ENCODE measurements at places on chromosomes 1 and 21. TPM values are rescaled to one million over a fixed set of nuclear protein-coding genes. Genes with fewer than 3 reads are reported as not detected.

The SH3D21 gene
- total RNA-seq, result 7.8 TPM

The SLC6A9 gene
- total RNA-seq, result 32.5 TPM

- DNase-seq, result no peak
Measured at GRCh38 chr1:200741551-200742207, 3.0 kb downstream of the CAMSAP2 start.

The SNAPIN gene
- total RNA-seq, result 39.8 TPM

The FAM72B gene
- 5.1 TPM for total RNA-seq

The SPRR2E gene
- total RNA-seq, result not detected

GRCh38 chr1:162421258-162422164 lies 9.6 kb upstream of the SH2D1B start:
- DNase-seq, result no peak

The IFI44 gene
- 5.0 TPM for total RNA-seq

- peak; percentile 69 for DNase-seq
Measured at GRCh38 chr1:236524142-236524894, 536 bp downstream of the LGALS8 start.

DNA sequence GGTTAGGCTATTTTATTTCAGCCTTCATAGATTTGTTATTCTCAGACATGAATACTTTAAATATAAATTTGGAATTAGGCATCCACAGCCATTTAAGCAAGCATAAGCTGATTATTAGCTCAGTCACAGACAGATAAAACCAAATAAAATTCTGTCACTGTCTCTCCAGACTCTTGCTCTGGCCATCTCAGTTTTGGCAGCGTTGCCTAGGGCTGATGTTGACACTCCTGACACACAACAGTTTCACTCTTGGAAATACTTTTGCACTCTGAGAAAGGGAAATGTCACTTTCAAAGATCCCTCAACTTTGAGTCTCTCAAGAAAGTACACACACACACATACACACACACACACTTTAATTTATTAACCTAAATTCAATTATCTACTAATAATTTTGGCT lies 372.7 kb downstream of the BRINP3 start:
- no peak for DNase-seq

DNA sequence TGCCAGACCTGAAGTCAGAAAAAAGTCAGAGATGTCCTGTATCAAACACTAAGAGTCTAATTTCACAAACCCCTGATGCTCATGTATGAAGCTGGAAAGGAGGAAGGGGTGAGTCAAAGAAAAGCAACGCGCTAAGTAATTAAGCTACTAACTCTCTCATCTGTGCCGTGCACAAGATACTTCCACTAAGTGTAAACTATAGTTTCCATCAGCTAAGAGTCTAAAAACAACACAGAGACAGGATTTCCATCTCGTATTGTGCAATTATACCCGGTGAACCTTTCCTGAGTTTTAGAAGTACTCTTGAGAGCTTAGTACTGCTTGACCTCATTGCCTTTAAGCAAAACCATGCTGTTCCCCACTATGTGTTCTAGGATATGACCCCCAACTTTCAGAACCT lies 19.0 kb downstream of the DNALI1 start:
- no peak for DNase-seq

GRCh38 chr1:29669912-29670311 lies 433.6 kb downstream of the PTPRU start:
- DNase-seq, result no peak

GRCh38 chr1:219774386-219774785 lies 154.0 kb downstream of the SLC30A10 start:
- DNase-seq, result no peak

DNA sequence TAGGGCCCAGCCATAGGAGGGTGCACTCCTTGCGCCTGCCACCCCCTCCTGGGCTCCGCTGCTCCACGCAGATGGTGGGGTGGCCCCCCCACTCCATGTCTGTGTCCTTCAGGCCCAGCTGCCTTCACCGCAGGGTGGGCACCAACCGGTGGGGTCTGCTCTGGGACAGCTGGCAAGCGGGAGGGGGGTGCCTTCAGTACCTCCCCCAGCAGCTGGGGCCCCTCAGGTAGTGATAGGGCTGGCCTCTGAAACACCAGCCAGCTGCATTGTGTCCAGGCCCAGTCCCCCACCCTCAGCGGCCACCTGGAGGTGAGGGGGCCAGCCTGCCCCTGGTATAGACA lies 360 bp downstream of the GJC2 start:
- no peak for DNase-seq

The CRB1 gene
- total RNA-seq, result not detected

DNA sequence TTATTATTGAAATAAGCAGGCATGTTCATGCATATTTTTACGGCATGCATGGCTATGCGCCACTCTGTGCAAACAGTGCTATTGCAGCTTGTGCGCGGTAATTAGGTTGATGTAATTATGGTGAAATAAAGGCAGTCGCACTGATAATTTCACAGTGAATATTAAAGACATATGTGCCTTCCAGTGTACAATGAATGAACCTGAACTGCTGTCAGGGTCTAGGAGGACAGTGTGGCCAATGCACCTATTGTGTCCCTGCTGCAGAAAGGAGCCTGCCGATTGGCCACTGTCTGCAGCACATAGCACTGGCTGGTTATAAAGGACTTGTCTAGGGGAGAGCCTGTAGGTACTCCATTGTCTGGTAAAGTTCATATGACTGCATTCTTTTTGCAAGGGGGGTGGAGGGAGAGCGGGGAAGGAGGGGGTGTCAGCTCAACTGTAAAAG lies 340.4 kb downstream of the USP25 start:
- no peak for DNase-seq

DNA sequence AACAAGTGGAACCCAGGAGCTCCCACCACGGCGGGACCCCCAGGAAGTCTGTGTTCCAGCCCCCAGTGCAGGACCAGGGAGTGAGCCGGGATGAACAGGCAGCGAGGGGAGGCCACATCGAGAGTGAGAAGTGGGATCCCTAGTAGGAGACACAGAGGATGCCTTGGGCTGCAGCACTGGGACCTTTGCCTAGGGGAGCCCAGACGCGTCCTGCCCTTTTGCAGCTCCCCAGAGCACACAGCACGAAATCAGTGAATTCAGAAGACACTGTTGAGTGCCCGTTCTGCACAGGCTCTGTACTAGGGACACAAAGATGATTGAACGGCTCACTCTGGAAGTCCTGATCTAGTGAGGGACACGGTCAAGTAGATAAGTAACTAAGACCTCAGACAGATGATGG lies 23.5 kb downstream of the TRIM67 start:
- DNase-seq, result no peak

GRCh38 chr1:78387201-78387600 lies 103.6 kb upstream of the PTGFR start:
- no peak for DNase-seq

- no peak for DNase-seq
Measured at GRCh38 chr1:40239626-40240025, 8.1 kb upstream of the TMCO2 start.

The FNDC5 gene
- total RNA-seq, result not detected

The SHCBP1L gene
- not detected for total RNA-seq

- no peak for DNase-seq
Measured at GRCh38 chr1:178574345-178574744, 61.4 kb downstream of the TEX35 start.

DNA sequence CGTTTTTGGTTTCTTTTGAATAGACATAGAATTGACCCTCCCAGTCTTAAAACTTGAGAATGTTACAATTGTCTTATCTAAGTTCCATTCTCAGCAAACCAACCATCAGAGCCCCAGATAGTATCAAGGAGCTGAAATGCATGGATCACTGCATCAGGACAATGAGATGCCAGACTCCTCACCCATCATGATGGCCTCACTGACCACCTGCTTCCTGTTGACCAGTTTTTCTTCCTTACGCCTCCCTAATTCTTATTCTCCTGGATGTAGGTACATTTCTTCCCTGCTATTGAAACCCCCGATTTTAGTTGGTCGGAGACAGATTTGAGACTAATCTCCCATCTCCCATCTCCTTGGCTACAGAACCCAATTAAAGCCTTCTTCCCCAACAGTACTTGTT lies 17.7 kb downstream of the MATN1 start:
- no peak for DNase-seq

The OR4F29 gene
- not detected for total RNA-seq

DNA sequence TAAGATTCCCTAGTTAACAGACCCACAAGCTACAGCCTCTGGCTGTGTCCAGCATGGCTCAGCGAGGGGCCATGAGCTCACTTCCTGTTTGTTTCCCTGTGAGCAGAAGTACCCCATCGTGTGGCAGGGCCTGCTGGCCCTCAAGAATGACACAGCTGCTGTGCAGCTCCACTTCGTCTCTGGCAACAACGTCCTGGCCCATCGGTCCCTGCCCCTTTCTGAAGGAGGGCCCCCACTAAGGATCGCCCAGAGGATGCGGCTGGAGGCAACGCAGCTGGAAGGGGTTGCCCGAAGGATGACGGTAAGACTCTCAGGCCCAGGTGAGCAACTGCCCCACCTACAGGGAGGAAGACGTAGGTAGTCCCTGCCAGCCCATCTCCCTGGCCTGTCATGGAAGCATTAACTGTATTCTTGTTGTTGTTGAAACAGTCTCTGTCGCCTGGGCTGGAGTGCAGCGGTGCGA lies 38.2 kb downstream of the ZBTB17 start:
- DNase-seq, result no peak

DNA sequence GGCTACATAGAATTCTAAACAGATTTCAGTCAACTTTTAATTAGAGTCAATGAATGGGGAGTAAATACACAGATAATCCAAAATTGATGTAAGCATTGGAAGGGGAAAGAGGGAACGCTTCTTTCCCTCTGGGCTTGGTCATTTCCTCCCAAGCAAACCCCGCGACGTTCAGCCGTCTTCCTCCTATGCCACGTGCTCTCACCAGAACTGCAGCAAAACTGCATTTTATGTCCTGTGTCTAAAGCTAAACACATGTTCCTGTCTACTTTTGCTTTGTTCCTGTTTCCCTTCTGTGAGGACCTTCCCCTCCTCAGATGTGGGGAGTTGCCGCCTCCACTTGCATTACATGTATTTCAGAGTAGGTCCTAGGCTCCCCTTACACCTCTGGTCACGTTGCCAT lies 27.2 kb downstream of the UTP25 start:
- no peak for DNase-seq

- no peak for DNase-seq
Measured at GRCh38 chr1:93083979-93084378, 4.9 kb downstream of the MTF2 start.

DNA sequence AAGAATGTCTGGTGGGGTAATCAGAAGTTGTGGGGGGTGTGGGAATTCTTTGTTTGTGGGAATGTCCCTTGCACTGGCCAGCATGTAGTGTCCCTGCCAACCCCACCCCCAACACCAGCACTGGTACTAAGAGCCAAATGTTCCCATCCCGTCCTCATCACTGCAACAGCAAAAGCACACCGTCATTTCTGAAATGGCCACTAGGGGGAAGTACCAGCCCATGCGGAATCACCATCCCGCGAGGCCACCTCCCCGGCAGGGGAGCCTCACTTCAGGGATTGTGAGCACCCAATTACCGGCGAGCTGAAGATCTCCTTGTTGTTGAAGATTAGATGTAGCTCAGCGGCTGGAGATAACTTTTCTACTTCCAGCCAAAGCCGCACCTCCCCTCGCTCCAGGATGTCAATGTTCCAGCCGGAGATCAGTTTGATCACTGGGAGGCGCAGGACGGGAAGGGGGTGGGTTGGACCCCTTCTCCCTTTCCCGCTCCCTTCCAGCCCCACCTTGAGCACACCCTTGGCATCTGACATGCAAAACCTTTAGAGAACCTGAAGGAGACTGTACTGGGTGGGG lies 41.0 kb downstream of the MYOM3 start:
- peak; percentile 75 for DNase-seq

The GALNT2 gene
- 125 TPM for total RNA-seq

DNA sequence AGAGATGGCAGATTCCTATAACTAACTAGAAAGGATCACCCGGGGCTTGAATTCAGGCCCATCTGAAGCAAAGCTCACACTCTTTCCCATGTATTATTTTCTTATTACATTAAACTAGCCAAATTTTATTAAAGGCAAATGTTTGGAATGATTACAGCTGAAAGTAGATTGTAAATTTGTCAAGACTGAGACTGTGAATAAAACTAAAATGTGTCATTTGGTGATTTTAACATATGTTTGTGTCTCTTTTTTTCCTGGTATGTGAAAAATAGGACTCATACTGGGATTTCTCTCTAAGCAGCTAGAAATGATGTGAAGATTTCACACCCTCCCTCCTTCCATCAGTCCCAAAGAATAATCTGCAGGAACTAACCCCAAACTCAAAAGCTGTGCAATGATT lies 19.1 kb upstream of the KIAA0040 start:
- DNase-seq, result no peak

DNA sequence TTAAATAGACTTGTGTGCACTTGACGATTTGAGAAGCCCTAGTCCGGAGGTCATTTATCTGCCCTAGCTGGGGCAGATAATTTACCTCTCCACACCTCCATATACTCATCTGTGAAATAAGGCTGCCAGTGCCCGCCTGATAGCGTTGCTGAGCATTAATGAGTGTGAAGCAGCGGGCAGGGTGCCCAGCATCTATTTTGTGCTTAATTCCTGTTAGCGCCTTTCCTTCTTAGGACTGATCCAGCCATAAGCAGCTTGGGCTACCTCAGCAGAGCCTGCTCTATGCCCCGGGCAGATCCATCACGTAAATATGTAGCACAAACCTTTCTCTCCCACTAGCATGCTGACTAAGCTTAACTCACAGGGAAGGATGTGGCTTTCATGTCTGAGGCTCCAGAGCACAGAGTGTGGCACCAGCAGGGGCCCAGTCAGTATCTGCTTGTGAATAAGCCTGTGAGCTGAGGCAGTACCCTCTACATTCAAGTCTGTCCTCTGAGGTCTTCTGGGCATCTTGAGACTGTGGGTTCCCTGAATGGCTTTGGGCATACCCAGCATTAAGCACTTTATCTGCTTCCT lies 21.5 kb upstream of the RNF187 start:
- no peak for DNase-seq

DNA sequence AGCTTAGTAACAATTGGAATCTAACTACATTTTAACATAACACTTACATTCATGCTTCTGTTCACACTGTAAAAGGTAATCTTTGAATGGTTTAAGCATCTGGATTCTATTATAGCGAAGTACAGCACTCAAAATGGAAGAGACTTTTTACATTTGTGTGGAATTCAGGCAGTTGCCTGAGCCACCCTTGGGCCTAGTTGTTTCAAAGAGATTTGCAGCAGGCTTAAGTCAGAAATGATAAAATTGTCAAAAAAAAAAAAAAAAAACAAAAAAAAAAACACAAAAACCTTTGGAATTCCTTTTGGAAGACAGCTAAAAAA lies 199.9 kb downstream of the LYPLAL1 start:
- DNase-seq, result no peak

DNA sequence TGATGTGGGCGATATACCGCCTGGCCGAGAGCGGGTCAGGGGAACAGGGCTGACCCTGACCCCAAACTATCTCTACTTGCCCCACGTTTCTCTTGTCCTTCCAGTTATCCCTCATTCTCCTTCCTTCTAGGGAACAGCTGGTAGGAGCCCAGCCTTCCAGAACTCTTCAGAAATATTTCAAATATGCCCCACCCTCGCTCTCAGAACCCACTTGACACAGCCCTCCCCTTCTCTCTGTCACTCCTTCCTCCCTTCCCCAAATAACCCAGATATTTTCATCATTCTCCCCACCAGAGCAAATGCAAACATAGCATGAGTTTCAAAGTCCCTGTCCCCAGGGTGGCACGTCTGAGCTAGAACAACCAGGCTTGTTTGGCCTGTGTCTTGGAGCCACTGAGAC lies 1.1 kb downstream of the CACNA1S start:
- DNase-seq, result no peak

All from mammary epithelial cell (primary cell).